GM12864 (cell line): ENCODE measurements at places on chromosomes 5 and 9.

DNA sequence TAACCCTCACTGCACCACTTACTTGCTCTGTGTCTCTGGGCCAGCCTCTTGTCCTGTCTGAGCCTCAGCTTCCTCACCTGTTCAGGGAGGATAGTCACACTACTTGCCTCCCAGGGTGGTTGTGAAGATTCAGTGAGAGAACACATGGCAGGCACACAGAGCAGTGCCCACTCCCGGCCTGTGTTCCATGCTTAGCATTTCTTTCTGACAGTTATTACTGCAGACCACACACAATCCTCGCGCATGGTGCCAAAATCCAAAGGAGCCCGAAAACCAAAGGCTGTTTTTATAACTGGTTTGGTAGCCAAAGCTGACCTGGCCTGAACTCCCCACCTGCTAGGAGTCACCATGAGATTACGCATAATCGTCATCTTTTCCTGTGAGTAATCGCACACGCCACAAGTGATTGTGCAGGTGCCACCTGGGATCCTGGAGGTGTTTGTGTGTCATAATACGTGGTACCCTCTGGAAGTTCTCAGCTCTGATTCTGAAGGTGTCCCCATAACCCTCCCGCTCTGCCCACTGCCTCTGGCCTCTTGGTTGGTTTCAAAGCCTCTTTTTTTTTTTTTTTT is 84.6 kb upstream of the FBXW11 start:
- no peak for DNase-seq

- no peak for DNase-seq
These were observed 167.3 kb downstream of the TRPM3 start for GRCh38 chr9:70954126-70954525.

DNA sequence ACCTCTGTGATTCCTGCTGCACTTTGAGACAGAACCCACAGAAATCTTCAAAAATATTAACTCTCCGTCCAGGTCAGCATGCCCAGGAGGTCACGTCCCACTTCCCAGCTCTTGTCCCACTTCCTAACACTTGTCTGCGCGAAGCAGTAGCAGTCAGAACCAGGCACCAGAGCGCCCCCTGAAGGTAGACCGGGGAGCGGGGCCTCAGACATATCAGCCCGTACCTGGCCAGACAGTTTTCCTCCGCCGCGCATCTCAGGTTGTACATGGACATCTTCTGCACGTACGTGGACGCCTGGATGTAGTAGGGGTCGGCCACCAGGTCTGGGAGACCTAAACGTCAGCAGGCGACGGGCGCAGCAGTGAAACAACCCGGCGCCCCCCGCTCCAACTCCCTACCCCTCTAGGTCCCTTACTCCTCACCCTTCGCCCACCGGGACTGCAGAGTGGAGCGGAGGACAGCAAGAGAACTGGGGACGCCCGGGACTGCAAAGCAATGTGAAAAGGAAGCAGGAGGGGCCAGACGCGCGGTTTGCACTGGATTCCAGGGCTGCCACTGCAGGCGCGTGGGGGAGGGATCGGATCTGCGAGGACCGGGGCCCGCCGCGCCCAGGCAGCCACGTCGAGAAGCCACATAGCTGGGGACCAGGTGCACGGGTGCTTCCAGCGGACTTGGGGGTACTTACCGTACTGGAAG is 1.2 kb downstream of the LOX start:
- DNase-seq, result no peak

- no peak for DNase-seq
These were observed 430.8 kb downstream of the SEMA5A start for GRCh38 chr5:9115093-9115492.

- DNase-seq, result no peak
These were observed 1216.5 kb upstream of the CDH9 start for GRCh38 chr5:28254846-28255245.

DNA sequence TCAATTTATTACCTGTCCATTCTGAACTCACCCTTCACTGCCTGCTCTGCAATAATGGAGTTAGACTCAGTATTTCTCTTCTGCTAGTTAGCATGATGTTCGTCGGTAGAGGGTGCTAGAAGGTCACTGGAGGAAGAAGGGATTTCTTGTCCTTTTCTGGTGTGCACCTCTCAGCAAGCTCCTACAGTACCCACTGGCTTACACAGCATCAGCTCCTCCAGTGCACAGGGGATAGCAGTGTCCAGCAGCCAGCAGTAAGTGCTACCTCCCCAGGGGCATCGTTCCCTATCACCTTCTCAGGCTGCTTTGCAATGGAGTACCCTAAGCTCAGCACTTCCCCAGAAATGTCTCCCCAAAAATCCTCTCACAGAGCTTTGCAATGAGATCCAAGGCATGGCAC is 45.9 kb upstream of the APC start:
- no peak for DNase-seq

- no peak for DNase-seq
These were observed at the start of gene PRRT1B for GRCh38 chr9:131545003-131545785. Gene PRRT1B (plus strand): TSS chr9:131545523. CDS start chr9:131545616, 93 bp downstream.

DNA sequence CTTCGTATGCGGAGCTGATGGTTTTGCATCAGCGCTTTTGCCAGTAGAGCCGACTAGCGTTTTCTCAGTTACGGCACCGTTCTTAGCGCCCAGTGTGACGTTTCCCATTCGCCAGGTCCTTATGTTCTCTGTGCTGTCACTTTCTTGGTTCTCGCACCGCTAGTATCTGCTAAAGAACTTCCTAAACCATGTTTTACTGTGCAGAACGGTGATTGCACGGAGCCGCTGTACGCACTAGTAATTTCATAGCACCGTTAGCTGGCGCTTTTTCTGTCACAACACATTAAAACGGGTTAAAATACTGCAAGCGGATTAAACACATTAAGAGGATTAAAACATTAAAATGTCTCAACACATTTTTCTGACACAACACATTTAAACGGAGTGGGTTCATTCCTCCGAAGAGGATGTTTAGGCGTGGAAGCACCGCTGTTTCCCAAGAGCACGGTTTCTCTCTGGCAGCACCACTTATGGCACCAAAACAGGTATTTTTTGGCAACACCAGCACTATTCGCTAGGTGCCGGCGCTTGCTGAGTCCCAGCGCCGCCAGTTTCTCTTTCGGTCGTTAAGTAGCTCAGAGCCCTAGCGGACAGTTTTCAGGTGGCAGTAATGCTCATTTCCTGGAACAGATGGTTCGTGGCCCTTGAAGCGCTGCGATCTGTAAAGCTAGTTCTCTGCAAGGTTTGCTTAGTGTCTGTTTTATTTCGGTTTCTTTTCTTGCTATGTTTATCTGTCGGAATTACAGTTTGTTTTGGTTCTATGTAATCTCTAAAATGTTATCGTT is 20.3 kb downstream of the ANXA2R start:
- DNase-seq, result peak; percentile 90

- no peak for DNase-seq
These were observed 225.0 kb downstream of the FANCC start for GRCh38 chr9:95092262-95093072.

DNA sequence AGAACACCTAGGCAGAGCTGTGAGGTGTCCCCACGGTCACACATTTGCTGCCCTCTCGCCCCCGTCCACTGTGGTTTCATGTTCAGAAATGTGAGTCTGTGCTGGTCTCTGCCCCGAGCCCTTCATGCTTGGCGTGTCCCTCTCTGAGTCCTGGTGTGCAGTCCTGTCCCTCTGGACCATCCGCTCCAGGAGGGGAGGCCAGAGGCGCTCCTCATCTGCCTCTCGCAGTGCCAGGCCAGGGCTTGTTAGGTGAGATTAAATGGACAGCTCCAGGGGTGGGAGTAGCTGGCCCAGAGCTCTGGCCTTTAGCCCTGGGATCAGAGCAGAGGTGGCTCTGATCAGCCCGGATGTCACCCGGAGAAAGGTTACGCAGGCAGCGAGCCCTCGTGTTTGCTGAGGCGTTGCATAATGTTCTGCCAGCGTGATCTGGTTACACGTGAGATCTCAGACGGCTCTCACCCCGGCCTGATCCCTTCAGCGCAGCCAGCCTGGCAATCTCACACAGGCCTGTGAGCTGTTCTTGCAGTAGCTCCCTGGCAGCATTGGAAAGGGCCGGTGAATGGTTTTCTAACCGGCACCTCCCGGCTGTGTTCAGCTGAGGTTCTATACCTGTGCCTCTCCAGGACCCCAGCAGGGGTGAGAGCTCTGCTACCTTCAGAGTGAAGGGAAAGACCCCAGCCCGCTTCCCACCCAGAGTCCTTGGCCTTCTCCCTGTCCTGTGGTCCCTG is 24.5 kb downstream of the PTGES2 start:
- no peak for DNase-seq

DNA sequence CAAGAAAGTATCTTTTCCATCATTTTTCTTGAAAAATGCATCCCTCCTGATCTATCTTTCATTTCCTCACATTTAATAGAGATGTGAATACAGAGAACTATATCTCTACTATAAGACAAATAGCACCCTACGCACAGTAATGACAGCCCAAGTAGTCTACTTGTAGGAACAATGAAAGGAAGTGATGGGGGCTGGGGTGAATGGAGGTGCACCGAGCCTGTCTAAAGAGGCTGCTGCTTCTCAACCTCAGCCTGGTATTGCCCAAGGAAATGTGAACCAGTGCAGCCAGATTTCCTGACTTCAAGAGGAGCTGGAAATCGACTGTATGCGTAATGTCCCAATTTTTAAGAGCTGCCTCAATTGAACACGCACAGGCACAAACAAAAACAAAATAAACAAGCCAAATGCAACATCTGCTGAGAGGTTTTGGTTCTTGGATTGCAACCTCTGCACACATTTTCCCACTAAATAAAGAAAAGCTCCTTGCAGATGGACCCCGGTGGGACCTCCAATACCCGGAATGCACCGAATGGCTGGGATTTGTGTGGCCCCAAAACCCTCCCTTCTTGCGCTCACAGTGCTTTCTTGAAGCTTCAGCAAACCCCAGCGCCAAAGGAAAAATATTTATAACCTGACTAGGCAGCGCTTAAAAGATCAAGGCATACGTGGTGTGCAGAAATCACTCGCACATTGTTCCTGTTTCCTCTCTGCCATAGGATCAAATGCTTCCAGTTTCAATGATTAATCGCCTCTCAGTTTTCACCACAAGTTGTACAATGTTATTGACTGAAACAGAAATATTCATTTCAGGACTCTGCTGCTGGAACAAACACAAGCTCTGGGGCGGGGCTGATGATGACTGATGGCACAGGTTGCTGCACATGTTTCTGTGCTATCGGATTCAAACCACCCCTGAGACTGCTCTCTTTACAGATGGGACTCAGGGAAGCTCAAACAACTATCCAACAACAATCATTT is 68.3 kb downstream of the KCNIP1 start:
- peak; percentile 10 for DNase-seq

DNA sequence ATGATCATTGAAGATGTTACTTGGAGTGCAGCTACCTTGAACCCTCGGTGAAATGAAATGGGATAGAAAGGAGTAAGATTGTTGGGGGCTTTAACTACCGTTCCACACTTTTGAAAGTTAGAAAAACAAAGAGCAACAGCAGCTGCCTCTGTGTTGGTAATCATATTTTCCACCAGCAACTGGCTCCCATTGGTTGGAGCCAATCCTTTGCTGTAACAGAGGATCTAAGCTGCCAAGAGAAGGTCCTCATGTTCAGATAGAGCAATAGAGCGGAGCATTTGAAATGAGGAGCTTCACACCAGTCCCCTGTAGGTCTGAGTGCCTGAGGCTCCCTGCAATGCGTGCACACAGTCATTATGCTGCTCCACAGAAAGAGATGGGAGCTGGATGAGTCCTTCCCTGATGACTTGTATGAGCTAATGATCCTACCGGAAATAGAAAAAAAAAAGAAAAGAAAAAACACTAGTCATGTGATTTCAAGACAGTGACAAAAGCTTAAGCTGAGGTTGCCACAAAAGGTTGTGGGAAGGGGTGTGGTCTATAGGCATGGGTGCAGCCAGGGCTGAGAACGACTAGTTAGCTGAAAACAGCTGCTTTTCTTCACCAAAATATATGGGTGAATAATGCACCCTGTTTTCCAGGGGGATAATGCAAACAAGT is 300.7 kb downstream of the MLLT3 start:
- DNase-seq, result no peak

GRCh38 chr9:91541734-91542133 is 118.1 kb upstream of the NFIL3 start:
- no peak for DNase-seq

DNA sequence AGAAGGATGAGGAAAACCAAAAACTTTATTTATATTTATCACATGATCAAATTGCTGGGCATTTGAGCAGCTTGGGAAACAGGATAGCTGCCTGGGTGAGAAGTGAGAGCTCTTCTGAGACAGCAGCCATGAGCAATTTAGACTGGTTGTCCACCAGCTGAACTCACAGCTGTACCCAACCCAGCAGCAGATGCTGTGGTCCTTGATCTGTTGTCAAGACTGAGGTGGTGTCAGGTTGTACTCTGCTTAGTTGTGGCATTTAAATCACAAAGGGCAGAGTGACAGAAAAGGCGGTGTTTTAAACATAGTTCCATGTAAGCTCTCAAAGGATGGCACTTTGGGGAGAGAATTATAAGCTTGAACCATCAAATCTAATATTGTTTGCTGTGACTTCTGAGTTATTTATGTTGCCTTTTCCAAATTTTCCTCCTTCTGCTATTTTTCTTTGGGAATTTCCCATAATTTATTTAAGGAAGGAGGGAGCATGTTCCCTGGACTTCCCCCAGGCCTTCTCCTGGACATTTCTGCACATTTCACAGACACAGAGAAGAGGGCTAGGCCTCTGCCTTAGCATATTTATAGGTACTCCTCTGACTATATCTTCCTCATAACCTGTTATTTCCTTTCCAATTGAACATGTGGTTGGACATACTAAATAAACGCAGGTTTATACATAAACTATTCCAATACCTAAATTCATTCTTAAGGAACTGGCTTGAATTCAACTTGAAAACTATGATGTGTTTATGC is 117.7 kb upstream of the FER start:
- no peak for DNase-seq

DNA sequence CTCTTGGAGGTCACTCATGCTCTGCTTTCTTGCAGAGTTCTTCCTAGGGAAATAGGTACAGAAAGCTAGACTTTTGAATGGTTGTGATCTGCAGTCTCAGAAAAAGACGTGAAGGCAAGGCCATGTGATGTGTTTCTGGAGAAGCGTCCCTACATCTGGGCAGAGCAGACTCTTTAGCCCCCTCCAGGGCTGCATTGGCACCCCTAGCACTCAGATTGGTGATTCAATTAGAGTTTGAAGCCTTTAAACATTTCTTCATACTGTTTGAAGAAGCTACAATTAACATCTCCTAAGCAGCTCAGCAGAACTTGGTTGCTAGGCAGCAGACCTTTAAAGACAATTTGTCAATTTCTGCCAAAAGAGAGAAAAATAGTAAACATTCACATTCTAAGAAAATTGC is 21.6 kb downstream of the JADE2 start:
- no peak for DNase-seq
